ENCODE measurements at places on chromosomes 16 and 17.
A peak's percentile ranks its signal among the peaks of the same experiment; 100 is the strongest.

- no peak for DNase-seq
Observed at GRCh38 chr17:1030684-1031532, 34.0 kb downstream of the TIMM22 start.

DNA sequence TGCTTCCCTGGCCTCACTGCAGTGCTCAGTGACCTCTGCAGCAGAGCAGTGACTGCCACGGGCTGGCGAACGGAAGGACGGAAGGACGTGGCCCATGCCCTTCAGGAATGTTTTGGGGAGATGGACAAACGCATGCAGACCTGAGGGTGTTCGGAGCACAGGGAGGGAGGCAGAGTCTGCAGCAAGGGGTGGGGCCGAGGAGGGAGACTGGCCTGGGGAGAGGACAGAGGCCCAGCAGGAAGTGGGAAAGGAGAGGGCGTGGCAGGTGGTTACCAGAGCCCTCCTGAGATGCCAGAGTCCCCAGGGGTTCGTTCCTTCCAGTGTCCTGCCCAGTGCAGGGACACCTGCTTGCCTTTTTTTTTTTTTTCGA is 21.9 kb downstream of the ADORA2B start:
- DNase-seq = peak; percentile 67

DNA sequence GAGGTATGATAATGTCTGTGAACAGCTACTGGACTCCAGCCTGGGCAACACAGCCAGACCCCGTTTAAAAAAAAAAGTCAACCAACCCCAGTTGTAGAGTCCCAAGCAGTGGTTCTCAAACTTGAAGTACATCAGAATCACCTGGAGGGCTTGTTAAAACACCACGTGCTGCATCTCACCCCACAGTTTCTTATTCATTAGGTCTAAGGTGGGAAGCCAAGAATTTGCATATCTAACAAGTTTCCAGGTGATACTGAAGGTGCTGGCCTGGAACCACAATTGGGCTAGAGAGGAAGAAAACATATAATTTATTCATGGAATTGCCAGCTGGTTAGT is 6.7 kb upstream of the MSL1 start:
- no peak for DNase-seq

- no peak for DNase-seq
Observed at GRCh38 chr17:50165867-50166517, at the start of gene SGCA. SGCA (plus strand) TSS chr17:50166005; CDS start chr17:50166041, 36 bp downstream.

- no peak for DNase-seq
Observed at GRCh38 chr17:36858119-36859002, 78.9 kb upstream of the LHX1 start.

GRCh38 chr17:42780851-42781638 is 635 bp downstream of the WNK4 start:
- peak; percentile 28 for DNase-seq

GRCh38 chr17:44004077-44004760 is at the start of gene NAGS:
NAGS (plus strand) TSS chr17:44004622; CDS start chr17:44004664, 42 bp downstream.
- no peak for DNase-seq

GRCh38 chr17:81314398-81315081 is 19.4 kb upstream of the SLC38A10 start:
- DNase-seq = no peak

- DNase-seq = no peak
Observed at GRCh38 chr17:65430209-65430833, 131.1 kb downstream of the AXIN2 start.

DNA sequence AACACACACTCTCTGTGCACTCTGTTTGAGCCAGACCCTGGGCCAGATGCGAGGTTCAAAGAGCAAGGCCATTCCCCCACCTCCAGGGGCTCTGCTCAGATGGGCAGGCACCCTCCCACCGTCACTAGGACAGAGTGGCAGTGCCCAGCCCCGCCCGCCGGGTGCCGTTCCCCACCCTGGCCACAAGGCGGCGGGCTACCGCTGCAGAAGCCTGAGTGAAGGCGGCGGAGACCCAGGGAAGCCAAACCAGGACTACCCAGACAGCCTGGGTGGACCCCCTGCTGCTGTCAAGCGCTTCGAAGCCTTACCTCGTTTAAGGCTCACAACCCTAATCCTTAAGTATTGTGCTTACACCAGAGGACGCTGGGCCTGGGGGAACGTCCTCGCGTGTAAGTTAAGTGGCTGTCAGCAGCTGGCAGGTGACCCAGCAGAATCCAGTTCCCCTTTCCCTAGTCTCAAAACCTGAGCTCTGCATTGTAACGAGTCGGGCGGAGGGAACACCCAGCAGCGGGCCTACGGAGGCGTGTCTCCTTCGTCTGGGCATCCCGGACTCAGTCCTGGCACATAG is 4.5 kb downstream of the ARHGAP27 start:
- DNase-seq = peak; percentile 78

- peak; percentile 38 for DNase-seq
Observed at GRCh38 chr16:17070882-17071592, 399.7 kb downstream of the XYLT1 start.

GRCh38 chr17:4364622-4365041 is 1.8 kb downstream of the UBE2G1 start:
- no peak for DNase-seq

GRCh38 chr17:76550712-76551615 is 11.1 kb downstream of the PRCD start:
- DNase-seq = no peak

- peak; percentile 80 for DNase-seq
Observed at GRCh38 chr17:50816771-50817751, 18.3 kb upstream of the WFIKKN2 start.

All from iPS-NIHi11 (cell line).